ENCODE measurements at places on chromosomes 3 and 15.

DNA sequence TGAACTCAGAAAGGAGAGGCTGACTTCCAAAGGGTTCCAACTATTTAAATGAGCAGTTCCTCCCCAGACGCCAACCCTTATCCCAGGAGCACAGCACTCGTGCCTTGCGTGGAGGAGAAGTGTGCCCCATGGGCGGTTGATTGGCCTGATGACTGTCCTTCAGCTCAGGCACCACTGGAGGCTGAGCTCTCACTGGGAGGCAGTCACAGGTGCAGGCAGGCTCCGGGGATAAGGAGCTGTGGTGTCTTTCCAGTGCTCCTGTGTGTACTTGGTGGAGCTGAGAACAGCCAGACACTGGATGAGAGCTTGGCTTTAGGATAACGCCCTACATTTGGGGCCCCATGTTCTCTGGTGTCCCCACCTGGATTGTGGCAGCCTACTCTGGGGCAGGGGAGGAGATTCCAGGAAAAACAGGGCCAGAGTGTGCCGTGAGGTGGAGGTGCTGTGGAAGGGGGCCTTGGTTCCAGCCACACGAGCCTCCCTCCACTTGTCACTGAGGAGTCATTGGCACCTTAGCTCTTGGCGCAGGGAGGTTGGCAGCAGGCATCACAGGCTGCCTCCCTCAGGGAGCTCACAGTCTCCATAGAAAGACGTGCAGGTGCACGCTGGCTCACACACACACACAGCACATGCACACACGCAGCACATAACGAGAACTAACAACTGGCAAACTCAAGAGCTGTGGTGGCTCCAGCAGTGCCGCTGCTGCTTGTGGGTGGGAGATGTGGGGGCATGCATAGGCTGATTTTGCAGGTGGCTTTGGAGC, 22.7 kb upstream of the EPHB3 start:
- no peak for DNase-seq

- DNase-seq, result peak; percentile 72
Observed at GRCh38 chr3:143973259-143974021, 1.8 kb downstream of the DIPK2A start.

DNA sequence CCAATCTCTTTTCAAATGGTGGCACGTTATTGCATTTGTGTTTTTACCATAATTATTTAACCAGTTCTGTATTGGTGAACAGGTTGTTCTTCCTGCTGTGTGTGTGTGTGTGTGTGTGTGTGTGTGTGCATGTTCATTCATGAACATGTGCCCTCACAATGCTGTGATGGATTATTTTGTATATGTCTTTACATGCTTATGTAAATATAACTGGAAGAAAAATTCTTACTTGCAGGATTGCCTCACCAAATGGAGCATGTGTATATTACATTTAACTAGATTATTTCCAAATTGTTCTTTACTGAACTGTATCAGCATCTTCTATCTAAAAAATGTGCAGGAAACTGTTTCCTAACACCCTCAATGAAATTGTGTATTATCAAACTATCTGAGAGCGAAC, 175.2 kb upstream of the ZPLD1 start:
- DNase-seq, result no peak

- DNase-seq, result no peak
Observed at GRCh38 chr3:72388644-72389043, 459.6 kb downstream of the SHQ1 start.

DNA sequence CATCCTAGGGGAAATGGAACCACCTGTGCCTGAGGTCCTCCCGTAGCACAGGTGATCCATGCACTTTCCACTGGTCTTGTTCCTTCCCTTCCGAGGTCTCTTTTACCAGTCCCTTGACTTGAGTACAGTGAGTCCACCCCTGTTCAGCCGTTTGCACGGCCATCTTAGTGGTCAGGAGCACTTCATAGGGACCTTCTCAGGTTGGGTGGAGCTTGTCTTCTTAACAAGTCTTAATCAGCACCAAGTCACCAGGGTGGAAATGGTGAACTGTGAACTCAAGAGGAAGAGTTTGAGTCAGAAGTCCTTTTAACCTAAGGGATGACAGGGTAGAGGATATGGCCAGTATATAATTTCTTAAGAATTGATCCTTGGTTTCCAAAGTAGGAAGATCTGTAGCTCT, 21.4 kb downstream of the ARL8B start:
- DNase-seq, result no peak

DNA sequence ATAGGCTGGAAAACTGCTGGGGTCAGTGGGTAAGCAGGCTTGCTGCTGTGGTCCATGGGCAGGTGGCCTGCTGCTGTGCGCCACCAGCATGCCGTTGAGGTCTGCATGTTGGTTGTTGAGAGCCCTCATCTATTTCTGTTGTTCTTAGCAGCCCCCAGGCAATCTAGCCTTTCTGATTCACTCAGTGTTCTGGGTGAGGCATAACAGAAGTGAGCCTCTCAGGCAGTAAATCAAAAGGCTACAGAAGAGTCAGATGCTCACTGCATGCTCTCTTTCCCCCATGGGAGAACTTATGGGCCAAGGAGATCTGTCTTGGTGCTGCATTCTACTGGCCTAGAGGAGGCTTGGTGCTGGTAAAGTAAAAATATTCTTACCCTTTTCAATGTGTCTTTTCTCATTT, 67.8 kb upstream of the ATP10A start:
- DNase-seq, result no peak

DNA sequence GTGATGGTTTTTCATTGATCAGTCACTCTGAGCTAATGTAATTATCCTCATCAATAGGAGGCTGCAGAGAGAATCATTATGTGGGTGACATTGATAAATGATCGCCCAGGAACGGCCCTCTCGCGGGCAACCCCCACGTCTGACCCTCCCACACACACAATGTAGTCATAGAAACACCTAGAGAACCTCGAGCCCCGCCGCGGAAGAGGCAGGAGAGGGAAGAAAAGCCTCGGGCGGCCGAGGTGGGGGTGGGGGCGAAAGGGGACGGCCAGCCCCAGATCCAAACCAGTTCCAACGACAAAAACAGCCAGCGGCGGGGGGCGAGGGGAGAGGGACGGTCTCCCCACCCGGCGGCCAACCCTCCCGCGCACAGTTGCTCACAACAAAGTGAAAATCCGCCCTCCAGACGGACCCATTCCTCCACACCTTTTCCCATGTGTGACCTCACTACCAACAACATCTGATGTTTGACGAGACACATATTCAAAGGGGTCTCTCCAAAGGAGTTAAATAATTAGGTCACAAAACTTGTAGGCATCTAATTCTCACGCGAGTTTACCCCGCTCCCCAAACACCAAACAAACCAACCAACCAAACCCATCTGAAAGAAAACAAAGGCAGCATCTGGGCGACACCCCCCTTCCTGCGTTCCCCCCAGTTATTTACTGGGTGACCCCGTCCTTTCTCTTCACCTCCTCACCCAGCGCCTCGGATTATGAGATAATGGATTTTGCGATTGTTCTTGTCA, 213.0 kb downstream of the MEIS2 start:
- DNase-seq, result no peak

- DNase-seq, result no peak
Observed at GRCh38 chr3:194376241-194376560, 6.7 kb upstream of the LRRC15 start.

GRCh38 chr3:12371525-12372140, 82.8 kb downstream of the PPARG start:
- DNase-seq, result no peak

- no peak for DNase-seq
Observed at GRCh38 chr3:71585131-71585530, 1.6 kb upstream of the FOXP1 start.

- DNase-seq, result no peak
Observed at GRCh38 chr15:70160803-70161565, 63.3 kb upstream of the TLE3 start.

- DNase-seq, result no peak
Observed at GRCh38 chr3:61809879-61810278, 248.5 kb downstream of the PTPRG start.

DNA sequence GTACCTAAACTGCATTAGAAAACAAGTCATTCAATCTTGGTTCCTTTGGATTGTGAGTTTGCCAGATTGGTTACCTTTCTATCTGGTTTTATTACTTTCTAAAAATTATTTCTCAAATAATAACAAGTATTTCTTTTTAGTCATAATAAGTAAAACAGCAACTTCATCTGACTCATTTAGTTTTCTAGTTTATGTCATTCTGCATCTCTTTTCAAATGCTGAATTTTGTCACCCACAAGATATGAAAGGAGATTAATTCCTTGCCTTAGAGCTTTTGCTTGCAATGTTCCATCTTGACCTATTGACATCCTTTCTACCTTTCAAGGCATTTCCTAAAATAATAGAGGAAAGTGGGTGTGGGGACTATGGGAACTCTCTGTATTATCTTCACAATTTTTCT, 253.6 kb upstream of the PEX5L start:
- no peak for DNase-seq

GRCh38 chr3:56880720-56881575, 79.2 kb upstream of the ARHGEF3 start:
- no peak for DNase-seq

DNA sequence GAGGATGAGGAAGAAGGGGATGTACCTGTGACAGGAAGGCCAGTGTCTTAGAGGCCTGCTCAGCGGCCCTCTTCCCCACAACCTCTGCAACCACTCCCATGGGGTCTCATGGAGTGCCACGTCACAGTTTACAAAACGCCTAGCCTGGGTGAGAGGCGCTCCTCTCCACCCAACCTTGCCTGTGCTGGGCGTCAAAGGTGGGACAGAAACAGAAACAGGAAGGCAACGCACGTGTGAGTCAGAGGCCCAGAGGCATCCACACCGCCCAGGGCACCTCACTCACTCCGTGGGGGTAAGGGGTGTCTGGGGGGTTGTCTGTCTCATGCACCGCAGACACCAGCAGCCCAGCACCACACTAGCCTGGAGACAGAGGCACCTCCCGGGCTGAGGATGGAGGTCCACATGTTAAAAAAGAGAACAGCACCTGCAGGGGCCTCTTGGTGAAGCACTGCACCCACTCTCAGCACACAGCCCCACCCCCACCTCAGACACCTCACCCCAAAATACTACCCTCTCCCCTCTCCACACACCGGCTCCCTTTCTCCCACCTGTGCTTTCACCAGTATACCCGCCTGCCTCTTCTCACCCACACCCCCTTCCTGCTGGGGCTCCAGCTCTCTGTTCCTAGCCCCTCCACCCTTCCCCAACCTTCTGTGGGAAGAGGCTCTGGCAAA, 4.7 kb upstream of the CALML4 start:
- peak; percentile 83 for DNase-seq

GRCh38 chr15:59329570-59330350, 42.9 kb downstream of the MYO1E start:
- no peak for DNase-seq

GRCh38 chr3:125394406-125394805, 19.3 kb upstream of the ZNF148 start:
- no peak for DNase-seq

DNA sequence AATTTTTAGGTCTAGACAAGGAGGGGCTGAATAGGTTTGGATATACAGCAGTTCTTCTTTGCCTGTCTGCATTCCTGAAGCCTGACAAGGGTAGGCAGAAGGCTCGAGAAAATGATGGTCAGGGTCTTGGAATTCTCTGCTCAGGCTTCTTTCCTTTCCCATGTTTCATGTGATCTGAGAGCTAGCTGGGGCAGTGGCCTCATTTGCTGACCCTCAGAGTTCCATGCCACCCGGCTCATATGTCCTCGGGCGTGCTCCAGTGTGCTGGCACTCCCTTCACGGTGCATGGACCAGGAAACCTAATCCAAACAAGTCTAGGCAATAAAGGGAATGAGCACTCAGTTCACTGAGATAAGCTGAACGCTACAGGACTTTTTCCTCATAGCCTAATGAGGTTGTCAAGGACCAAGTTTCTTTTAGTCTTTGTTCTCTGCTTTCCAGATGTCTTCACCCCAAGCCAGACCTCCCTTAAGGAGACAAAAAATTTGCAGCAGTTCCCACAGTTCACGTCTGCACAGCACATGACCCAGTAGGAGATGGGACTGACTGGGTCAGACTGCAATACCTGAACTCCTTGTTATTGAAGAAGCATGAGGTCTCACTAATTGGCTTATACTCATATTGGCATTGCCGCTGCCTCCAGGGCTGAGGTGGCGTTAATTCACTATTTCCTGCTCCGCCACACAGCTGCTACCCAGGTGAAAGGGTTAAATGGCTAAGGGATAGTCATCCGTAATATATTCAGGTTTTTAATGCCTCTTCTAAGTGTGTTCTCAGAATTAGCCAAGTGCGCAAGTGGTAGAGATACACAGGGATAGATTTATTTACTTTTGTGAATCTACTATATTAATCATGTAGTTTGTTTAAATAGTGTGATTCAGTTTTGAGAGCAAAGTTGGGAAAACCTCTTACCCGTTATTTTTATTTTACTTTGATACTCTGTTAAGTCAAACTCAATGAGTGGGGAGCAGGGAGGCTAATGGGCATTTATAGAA, 15.3 kb upstream of the RTP4 start:
- no peak for DNase-seq

- DNase-seq, result no peak
Observed at GRCh38 chr15:45980366-45980765, 345.5 kb downstream of the SQOR start.

- DNase-seq, result no peak
Observed at GRCh38 chr3:124410471-124410870, 319.8 kb upstream of the UMPS start.

GRCh38 chr3:43817825-43818224, 127.1 kb downstream of the ABHD5 start:
- DNase-seq, result peak; percentile 5

- DNase-seq, result no peak
Observed at GRCh38 chr3:53705774-53706173, 140.4 kb downstream of the CHDH start.

- no peak for DNase-seq
Observed at GRCh38 chr3:132966374-132966773, 71.8 kb upstream of the TMEM108 start.

GRCh38 chr3:129855832-129856419, 37.6 kb downstream of the TMCC1 start:
- DNase-seq, result no peak

GRCh38 chr3:54167999-54168398, 45.6 kb downstream of the CACNA2D3 start:
- no peak for DNase-seq

- DNase-seq, result no peak
Observed at GRCh38 chr3:159992589-159992988, 4.0 kb downstream of the IL12A start.

- no peak for DNase-seq
Observed at GRCh38 chr15:49286649-49287404, 116.8 kb downstream of the GALK2 start.

- DNase-seq, result no peak
Observed at GRCh38 chr3:54185740-54186139, 63.4 kb downstream of the CACNA2D3 start.

GRCh38 chr3:63395960-63396359, 117.9 kb downstream of the SYNPR start:
- no peak for DNase-seq

GRCh38 chr3:143334231-143334630, 214.7 kb downstream of the CHST2 start:
- DNase-seq, result no peak

All from germinal center (tissue), 1 donor.